Activated CD4-positive, alpha-beta T cell treated with anti-CD3 and anti-CD28 coated beads, Interleukin-2, amount 10 ng/mL, durations not matched to agents 7 days and 5 days (primary cell): ENCODE measurements at places on chromosomes 1 and 21. TPM values are rescaled to one million over a fixed set of nuclear protein-coding genes. Genes with fewer than 3 reads are reported as not detected.

Gene CD48
- 294 TPM for total RNA-seq

DNA sequence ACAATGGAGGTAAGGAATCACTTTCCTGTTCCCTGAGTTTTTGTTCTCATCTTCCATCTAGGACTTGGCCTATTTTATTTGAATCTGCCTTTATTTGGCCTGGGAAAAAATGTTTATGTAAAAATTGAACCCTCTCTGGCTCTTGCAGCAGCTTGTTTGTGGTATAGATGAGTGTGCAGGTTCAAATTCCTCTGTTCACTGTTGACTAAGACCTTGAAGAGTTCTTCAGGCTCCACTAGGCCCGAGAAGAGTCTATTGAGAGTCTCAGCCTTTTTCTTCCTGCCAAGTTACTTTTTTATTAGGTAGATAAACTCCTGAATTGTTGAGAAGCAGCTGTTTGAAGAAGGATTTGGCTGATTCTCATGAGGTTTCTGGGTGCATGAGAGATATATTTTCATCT lies 248.8 kb upstream of the ADGRL2 start:
- DNase-seq: no peak

- no peak for DNase-seq
Measured at GRCh38 chr1:25664357-25665199, 48.0 kb downstream of the MAN1C1 start.

Gene OR2L13
- total RNA-seq: not detected

DNA sequence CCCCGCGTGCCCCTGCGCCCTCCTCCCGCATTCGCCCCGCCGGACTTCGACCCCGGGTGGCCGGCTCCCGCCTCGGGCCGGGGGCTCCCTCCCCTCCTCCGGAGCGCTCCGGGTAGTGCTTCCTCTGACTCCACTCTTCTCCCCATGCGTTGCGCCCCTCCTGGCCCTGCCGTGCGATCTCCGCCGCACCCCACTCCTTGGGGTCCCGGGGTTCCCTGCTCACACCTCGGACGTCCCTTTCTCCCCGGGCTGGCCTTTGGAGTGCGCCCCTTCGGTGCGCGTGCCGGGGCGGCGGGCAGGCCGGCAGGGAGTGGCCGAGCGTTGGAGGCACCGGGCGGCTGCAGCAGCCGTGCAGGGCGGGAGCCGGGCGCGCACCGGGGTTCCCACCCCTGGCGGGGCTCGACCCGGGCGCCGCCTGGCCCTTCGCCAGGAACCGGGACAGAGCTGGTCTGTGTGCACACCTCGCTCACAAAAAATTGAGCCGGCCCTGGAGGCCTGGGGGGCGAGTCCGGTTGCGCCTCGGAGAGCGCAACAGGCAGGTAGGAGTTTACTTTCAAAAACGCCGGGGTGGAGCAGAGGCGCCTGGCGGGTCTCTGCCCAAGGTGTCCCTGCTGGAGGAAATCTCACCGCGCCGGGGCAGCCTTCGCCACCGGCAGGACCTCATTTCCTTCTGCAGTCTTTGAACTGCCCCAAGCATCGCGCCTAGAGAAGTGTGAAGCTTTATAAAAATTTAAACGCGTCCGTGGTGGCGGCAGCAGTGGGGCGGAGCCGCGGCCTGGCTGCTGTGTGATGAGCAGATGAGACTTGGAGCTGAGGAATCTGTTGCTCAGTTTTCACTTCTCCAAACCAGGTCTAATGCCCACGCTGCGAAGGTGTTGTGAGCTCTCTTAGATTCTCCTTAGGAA lies 650 bp downstream of the VANGL1 start:
- DNase-seq: peak; percentile 49

- DNase-seq: no peak
Measured at GRCh38 chr1:220003610-220004299, 42.5 kb downstream of the EPRS1 start.
